ENCODE measurements at places on chromosomes 1 and 21.

GRCh38 chr1:114545315-114545714 is 34.3 kb upstream of the TRIM33 start:
- no peak for DNase-seq

DNA sequence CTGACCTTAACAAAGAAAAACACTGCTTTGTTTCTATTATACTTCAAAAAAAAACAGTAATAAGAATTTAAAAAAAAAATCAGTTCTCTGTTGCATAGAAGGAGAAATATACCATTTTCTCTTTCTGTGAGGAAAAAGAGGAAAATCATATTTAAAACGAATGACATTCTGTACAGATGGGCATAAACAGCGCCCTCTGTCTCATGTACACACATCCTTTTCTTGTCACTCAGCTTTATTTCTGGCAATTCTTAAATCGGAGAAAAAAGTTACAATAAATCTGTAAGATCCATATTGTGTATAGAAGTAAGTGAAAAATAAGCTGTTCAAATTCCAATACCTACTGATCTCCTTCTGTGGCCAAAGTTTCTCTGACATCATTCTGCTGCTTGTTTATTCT is 245.4 kb downstream of the SMYD3 start:
- no peak for DNase-seq

- no peak for DNase-seq
Measured at GRCh38 chr1:153588482-153588881, 22.8 kb upstream of the S100A2 start.

DNA sequence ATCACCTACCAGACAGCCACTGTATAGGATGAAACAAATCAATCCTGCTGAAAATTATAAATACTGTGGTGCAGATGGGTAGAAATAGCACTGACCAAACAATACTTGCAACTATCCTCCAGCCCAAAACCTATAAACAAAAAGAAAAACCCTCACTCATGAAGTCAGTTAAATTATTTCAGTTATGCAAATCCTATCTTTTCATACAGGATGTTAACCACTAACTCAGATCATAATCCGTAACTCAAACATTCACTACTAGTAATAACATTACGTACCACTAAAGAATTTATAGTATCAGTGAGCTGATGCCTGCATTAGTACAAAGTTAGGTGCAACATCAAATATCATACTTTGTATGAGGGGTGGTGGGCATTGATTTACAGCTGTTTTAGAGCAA is 2.6 kb downstream of the NDC1 start:
- no peak for DNase-seq

- no peak for DNase-seq
Measured at GRCh38 chr1:45952072-45952471, 148.7 kb downstream of the MAST2 start.

- DNase-seq, result no peak
Measured at GRCh38 chr1:219085082-219085481, 88.6 kb upstream of the LYPLAL1 start.

- no peak for DNase-seq
Measured at GRCh38 chr1:183040547-183040971, 17.3 kb downstream of the LAMC1 start.

- no peak for DNase-seq
Measured at GRCh38 chr1:161074676-161075368, 5.1 kb upstream of the ARHGAP30 start.
